WERI-Rb-1 (cell line): ENCODE measurements at places on chromosomes 12 and 14.

DNA sequence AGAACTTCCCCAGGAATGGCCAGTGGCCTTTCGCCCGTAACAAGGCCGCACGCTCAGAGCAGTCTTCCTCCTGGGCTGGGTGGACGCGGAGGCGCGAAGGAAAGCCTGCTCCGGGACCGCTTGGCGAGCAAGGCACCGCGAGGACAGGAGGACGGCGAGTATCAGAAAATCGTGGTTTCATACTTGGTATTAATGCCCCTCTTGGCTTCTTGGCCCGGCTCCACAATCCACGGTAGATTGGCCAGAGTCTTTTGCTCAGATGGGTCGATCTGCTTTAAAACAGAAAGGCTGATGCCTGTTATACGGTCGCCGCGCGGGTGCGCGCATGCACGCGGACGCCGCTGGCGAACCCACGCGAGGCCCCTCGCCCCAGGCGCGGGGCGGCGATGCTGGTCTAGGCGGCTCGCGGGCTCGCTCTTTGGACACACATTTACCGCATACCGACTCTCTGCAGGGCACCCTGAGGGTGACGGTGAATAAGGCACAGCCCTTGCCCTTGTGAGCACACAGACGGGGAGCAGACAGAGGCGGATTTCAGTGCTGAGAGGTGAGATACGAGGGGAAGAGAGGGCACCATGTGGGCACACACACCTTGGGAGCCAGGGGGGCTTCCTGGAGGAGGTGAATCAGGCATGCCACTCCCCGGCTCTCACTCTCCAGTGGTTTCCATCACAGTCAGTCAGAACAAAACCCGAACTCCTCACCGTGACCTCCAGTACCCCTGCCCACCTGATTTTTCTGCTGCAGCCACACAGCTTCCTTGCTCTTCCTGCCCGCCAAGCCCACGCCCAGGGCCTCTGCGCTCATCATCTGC is 100.7 kb downstream of the APAF1 start:
- no peak for DNase-seq

- peak; percentile 35 for DNase-seq
These were observed 94.6 kb upstream of the MUCL1 start for GRCh38 chr12:54759751-54760150.

DNA sequence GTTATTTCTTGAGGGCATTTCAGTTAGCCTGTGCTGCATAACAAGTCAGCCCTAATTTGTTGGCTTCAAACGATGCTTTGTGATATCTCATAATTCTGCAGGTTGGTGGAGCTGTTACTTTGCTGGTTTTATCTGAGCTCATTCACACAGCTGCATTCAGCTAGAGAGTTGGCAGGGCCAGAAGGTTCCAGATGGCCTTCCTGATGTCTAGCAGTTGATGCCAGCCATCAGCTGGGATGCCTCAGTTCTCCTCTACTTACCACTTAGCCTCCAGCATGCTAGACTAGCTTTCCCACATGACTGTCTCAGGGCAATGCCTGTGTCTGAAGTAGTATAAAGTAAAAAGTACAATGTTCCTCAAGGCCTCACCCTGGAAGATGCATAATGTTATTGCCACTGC is 130.6 kb downstream of the SLC35F4 start:
- no peak for DNase-seq

DNA sequence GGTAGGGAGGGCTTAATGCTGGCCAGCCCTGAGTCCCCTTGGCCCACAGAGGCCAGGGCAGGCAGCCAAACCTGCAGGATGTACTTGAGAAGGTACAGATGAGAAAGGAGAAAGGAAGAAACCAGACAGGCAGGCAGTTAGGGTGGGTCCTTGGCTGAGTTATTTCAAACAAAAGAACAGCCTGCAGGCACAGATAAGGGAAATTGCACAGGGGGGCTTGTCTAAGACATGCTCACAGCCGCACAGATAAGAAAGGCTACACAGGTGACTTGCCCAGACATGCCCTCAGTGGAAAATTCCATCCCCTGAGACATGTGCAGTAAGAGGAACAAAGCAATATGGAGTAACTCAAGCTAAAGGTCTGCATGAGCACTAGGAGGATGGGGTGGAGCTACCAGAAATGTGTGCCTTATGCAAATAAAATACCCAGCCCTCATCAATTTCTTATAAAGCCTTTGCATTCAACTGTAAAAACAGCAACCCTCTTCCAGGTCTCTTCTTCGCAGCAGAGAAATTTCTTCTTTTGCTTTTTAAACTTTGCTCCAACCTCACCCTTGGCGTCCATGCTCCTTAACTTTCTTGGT is 158.2 kb upstream of the RGS6 start:
- no peak for DNase-seq

DNA sequence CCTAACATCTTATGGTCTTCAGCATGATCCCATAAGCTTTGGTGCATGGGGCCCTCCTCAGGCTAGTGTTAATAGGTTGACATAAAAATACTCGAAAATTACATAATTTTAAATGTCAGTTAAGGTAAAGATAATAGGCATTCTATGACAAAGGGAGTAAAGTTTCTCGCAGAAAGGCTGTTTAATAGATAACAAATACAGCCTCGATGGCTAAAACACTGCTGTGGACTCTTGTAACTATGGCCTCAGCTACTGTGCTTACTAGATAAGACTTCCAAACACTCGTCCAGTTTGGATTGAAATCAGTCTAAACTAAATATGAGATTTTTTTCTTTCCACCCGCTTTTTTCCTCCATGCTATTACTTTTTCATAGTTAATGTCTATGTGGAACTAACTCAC is 23.2 kb upstream of the MGST1 start:
- DNase-seq = no peak

GRCh38 chr12:114690267-114691135 is 6.5 kb upstream of the TBX3 start:
- no peak for DNase-seq

GRCh38 chr12:80720516-80720915 is 3.8 kb downstream of the MYF5 start:
- DNase-seq = no peak

DNA sequence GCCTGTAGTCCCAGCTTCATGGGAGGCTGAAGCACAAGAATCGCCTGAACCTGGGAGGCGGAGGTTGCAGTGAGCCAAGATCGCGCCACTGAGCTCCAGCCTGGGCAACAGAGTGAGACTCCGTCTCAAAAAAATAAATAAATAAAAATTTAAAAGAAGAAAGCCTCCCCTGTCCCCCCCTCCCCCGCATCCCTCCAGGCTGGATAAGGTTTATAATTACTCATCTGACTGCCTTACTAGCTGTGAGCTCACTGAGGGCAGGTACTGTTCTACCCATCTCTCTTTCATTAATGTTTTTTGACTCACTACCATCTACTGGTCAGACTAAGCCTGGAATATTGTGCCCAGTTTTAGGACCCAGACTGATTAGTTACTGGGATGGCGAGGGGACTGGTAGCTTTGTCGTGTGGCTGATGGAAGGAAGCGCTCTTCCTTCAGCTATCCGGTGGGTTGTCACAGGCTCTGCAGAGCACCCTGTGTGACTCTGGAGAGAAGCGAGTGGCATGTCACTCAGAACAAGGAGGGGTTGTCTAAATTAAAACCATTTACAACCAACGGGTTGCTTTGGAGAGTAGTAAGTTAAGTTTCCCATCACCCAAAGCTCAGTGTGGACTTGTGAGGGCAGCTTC is 16.9 kb downstream of the EVL start:
- DNase-seq = no peak

- DNase-seq = no peak
These were observed 198.9 kb downstream of the ADGRD1 start for GRCh38 chr12:131152587-131152986.

DNA sequence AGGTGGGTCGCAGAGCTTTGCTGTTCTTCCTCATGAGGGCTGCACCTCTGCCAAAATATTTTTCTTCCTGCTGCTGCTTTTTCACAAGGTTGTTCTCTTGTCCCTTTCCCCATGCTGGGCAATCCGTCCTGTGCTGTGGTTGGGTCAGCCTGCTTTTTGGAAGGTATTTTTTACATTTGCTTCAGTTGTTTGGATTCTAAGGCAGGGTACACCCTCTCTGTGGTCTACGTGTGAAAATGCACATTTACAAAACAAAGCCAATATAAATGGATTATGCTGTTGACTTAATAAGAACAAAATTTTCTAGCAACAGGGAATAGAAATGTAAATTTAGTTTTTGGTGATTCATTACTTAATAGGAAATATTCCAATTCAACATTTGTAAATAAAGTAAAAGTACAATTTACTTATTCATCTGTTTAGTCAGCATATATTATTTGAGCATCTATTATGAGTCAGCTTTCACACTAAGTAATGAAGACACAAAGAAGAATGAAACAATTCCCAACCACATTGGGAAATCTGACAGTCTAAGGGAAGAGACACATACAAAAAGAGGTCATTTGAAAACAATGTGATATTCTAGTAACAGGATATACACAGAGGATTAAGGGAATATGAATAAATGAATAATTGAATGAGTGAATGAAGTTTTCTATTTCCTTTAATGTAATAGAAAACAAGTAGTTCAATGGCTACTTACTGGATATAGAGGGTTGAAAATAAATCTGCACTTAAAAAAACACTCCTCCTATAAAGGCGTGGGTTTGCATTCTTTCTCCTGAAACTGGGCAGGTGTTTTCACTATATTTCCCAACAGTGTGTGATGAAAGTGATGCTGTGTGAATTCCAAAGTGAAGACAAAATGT is 94.6 kb upstream of the PRICKLE1 start:
- DNase-seq = no peak

DNA sequence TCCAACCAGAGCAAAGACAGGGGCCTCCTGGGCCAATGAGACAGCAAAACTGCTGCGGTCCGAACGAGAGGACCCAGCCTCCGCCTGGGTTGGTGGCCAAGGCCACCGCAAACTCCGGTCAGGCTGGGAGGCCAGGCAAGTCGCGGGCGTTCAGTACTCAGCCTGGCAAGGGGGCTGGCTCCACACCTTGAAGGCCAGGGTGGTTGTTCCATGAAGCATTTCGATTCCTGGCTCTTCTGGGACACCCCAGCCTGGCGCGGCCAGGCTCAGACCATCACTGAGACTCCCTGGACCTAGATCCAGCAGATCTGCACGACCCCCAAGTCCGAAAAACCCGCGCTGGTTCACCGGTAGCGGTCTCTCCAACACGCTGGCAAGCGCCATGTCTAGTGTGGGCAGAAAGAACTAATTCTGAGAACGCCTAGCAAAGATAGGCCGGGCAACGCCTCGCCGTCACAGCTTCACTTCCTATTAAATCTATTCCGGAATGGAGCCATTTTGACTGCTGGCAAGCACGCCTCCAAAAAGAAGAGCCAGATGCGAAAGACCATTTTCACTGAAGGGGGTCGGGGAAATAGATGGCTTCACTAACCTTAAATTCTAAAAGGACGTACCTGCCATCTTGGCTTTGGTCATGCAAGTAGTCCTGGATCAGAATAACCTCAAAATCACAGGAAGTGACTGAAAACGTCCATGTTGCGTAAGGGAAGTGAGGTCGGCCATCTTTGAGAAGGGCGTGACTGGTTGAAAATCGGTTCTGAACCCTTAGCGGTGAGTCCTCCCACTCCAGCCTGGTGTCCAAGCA is at the start of gene PSMB5:
PSMB5 (minus strand) TSS at position 403 of the 805 bp plus-strand sequence; CDS start at position 384, 19 bp downstream.
- peak; percentile 92 for DNase-seq

DNA sequence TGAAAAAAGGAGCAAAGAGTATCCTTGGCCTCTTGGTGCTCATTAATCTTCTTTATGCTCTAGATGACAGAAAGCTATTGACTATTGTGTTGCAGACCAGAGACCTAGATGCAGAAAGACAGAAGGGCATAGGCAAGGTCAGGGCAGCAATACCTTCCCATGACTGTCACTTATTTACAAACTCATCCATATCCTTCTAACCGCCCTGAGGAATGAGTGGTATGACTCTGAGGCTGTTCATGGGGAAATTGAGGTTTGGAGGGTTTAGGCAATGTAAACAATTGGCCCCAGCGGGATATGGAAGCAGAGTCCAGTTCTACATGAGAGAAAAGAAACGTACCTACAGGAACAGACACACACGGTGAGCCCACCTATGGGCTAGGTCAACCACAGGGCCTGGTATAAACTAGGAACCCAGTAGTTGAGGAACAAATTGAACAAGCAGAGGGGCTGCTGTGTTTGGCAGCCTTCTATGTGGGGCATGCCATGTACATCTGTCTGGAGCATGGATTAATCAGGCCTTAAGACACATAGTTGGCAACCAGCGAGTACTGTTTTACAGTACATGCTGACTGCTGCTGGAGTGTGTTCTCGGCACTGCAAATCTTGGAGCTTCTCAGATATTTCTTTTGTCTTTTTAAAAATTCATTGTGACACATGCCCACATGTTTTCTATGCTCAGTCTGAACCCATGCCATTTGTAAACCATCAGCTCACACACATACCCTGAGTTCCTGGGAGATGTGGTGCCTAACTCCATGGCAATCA is 159.7 kb upstream of the NTF3 start:
- DNase-seq = no peak
